ENCODE measurements at places on chromosomes 3 and 15.

DNA sequence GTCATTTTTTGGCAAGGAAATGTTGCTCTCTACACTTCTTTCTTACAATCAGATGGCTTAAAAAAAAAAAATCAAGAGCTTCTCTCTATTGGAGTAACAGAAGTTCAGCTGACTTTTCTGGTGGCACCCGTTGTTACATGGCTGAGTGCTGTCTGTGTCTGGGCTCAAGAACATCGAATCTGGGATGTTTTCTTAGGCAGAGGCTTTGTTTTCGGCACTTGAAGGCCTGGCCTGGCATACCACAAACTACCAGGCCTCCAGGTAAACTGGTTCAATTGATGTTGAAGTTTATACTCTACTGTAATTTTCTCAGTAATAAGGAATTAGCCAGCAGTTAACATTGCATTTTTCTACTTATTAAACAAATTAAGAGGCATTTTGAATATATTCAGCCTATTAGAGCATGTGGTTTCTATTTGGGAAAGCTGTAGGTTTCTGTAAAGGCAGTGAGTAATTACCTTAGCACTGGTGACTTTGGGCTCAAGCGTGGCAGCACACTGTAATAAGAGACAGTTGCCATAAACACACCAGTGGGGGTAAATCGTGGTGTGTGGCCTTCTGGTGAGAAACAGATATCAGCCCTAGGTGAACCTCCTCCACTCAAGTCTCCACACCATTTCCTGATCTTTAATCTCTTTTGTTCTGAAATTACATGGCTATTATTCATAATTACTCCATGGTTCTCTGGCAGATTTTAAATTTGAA, 544.7 kb downstream of the MECOM start:
- no peak for DNase-seq

- no peak for DNase-seq
These were observed 362.2 kb upstream of the SLCO3A1 start for GRCh38 chr15:91491101-91491950.

DNA sequence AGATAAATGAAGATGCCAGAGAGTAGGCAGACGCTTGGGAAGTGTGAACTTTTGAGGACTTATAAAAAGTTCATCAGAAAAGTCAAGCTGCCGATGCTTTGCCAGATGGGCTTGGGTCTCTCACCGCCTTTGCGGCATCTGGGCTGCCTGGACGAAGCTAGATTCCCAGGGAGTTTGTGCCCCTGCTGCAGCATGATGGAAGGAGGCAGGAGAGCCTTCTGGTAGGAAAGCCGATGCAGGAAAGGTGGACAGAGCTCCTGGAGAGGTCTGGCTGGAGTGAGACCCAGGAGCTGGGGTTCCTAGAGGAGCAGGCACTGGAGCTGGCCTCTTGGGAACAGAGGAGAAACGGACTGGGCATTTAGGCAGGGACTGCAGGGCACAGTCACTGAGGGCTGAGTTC, 51.9 kb upstream of the ATP2B2 start:
- DNase-seq: no peak

DNA sequence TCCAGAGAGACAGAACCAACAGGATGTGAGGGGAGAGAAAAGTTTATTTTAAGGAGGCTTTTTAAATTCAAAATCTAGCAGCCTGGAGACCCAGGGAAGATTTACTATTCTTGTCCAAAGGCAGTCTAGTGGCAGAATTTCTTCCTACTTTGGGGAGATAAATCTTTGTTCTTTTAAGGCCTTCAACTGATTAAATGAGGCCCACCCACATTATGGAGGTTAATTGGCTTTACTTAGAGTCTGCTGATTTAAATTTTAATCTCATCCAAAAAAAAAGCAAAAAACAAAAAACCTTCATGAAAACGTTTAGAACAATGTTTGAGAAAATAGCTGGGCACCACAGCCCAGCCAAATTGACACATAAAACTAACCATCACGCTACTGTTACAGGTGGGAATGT, 41.3 kb downstream of the TMOD3 start:
- DNase-seq: no peak

DNA sequence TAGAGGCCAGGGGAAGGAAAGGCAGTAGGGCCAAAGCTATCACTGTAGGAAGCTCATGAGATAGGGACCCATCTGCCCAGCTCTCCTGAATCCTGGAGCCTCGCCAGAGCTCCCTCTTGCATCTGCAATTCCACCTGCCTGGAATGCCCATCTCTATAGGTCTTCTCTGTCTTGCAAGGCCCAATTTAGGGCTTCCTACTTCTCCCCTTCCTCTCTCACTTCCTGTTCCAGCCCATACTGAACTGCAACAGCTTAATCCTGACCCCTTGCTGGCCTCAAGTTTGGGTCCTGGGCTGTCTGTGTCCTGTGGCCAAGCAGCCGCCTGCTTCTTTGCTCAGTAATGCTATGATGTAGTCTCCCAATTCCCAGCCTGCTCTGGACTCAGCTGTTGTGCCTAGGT, 3.6 kb upstream of the PTPN23 start:
- DNase-seq: no peak

DNA sequence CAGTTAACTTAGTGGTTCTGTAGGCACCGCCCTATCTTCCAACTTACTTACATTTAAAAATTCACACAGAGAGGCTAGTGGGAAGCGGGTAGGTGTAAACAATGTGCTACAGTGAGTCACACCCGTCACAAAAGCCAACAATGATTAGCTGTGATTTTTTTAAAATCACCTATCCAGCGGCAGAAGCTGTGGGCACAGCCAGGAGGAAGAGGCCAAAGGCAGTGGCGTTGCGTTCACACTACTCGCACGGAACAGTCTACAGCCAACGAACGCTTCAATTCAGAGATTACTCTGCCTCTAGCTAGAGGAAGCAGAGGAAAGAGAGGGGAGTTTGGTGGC, 2.5 kb upstream of the NLGN1 start:
- no peak for DNase-seq
